NCI-H1930 (cell line): ENCODE measurements at places on chromosomes 2 and 18.

GRCh38 chr2:159545085-159545484 lies 71.3 kb downstream of the BAZ2B start:
- no peak for DNase-seq

DNA sequence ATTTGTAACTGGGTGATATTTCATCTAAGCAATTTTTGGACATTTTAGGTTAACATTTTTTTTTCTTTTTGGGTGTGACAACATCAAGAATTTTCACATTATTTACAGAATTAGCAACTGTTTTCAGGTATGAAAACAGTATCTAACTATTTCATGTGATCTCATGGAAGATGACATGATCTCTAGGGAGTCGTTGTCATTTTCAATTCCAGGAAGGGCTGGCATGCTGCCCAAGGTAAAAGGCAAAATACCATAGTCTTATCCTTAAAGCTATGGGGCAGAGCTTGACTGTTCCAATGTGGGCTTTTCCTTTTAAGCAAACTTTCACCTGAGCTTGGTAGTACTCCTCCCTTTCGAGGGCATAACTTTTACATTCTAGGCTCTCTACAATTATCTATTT lies 443.7 kb downstream of the DSEL start:
- DNase-seq = no peak

DNA sequence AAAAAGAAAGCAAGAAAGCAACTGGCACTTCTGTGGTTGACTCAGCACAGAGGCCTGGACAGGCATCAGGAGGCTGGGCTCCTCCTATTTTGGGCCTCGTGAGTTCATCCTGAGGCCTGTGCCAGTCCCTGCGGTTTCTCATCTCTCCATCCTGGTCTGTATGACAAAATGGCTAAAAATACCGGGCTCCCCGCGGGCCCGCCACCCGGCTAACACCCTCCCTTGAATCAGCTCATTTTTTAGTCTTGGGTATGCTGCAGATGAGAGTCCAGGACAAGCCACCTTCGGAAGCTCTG lies 62.3 kb upstream of the YWHAQ start:
- DNase-seq = no peak

GRCh38 chr18:25167612-25168410 lies 184.2 kb downstream of the ZNF521 start:
- DNase-seq = no peak

DNA sequence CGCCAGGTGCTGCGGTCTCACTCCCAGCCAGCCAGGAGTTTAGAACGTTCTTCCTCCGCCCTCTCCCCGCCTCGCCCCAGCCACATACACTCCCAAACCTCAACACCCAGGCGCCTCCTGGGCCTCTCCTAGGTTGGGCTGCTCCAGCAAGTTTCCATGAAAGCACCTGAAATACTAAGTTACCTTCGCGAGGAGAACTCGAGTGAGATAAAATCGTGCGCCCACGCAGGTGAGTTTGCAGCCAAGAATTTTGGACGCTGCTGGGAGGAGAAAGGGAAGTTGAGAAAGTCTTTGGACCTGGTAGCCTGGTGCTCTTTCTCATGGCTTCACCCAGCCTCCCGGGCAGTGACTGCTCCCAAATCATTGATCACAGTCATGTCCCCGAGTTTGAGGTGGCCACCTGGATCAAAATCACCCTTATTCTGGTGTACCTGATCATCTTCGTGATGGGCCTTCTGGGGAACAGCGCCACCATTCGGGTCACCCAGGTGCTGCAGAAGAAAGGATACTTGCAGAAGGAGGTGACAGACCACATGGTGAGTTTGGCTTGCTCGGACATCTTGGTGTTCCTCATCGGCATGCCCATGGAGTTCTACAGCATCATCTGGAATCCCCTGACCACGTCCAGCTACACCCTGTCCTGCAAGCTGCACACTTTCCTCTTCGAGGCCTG lies at the start of gene GPR39:
GPR39 (plus strand) TSS at position 83 of the 673 bp plus-strand sequence.
- no peak for DNase-seq

DNA sequence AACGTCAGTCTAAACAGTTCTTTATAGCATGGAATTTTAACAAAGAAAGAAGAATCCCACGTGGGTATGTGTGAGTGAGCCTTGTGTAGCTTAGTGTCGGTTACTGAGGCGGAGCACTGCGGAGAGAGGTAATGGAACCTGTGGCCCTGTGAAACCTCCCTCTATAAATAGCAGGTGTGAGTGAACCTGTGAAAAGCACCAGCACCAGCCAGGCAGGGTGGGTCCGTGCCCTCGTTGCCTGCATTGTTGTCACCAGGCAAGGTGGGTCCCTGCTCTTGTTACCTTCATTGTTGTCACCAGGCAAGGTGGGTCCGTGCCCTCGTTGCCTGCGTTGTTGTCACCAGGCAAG lies 4.7 kb downstream of the CTDP1 start:
- DNase-seq = no peak

- no peak for DNase-seq
Observed at GRCh38 chr2:219540784-219541504, 2.7 kb downstream of the CHPF start.

GRCh38 chr18:59744271-59744721 lies 47.1 kb upstream of the CCBE1 start:
- DNase-seq = no peak

- no peak for DNase-seq
Observed at GRCh38 chr2:104790100-104790811, 63.7 kb upstream of the POU3F3 start.

DNA sequence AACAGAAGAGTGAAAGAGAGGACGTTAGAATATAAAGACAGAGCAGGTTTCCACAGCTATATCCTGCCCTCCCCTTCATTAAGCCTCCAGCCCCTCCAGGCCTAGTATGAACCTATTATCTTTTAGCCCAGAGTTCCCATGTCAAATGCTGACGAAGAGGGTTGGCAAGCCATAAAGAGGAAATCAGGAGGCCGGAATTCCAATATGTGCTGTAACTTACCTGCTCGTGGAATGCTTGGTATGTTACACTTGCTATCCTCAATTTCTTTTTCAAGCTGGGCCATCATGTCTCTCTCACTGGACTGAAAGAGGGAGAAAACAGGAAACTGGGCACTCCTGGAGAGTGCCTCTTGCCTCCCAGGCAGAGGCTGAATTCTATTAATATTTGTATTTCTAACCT lies 264.1 kb downstream of the TRIB2 start:
- no peak for DNase-seq

DNA sequence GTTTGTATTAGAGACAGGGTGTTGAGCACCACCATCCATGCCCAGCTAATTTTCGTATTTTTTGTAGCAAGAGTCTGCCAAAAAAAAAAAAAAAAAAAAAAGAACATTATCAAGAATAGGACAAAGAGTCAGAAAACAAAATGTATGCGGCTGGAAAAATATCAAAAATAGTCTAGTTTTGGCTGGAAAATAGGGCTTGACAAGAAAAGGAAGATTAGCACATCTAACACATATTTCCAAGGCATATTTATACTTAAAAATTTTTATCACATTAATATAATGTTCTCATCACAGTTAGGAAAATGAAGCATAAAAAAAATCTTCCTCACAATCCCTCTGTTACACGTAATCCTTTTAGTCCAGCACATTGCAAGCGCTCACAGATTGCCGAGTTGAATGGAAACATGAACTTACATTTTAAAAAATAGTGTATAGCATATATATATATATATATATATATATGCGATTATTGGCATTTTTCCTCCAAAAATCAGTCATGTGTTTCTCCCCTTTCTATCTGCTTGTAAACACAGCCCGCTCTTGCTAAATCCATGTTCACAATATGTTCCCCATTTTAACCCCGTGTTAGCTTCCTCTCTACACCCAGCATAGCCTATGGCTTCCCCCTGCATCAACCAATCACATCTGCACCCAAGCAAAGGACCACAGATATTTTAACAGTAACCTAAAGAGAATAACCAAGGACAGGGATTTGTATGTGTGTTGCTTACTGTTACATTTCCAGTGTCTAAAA lies 183.0 kb downstream of the AFF3 start:
- no peak for DNase-seq

DNA sequence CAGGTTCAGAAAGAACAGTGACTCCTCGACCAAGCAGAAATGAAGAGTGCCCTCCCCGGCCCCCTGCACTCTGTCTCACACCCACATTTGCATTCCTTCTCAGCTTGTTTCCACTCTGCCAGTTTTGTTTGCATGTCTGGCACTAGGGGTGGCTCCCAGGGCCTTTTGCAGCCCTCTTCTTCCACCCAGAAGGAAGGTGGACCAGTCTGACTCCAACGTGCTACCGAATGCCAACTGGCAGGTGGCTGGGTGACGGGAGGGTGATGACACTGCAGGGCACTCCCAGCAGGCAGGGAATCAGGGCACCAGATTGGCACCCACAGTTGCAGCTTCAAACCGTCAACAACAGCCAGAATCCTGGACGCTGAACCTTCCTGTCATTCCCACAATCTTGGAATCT lies 371.1 kb downstream of the TXNL1 start:
- no peak for DNase-seq

DNA sequence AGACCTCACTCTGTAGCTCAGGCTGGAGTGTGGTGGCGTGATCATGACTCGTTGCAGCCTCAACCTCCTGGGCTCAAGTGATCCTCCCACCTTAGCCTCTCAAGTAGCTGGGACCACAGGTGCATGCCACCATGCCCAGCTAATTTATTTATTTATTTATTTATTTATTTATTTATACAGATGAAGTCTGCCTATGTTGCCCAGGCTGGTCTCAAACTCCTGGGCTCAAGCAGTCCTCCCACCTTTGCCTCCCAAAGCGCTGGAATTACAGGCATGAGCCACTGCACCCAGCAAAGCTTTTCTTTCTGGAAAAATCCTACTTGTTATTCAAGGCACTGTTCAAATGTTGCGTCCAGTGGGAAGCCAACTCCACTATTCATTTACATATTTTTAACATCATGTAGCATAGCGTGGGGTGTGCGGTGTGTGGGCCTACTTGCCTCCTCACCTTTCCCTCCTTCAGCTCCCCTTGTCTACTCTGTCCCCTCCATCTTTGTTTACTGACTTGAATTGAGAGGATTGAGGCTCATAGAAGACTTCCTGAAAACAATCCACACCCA lies 6.8 kb upstream of the RHOB start:
- no peak for DNase-seq

- no peak for DNase-seq
Observed at GRCh38 chr2:48183276-48183675, 277.0 kb upstream of the FBXO11 start.

- DNase-seq = no peak
Observed at GRCh38 chr2:21070341-21071257, 26.7 kb upstream of the APOB start.

DNA sequence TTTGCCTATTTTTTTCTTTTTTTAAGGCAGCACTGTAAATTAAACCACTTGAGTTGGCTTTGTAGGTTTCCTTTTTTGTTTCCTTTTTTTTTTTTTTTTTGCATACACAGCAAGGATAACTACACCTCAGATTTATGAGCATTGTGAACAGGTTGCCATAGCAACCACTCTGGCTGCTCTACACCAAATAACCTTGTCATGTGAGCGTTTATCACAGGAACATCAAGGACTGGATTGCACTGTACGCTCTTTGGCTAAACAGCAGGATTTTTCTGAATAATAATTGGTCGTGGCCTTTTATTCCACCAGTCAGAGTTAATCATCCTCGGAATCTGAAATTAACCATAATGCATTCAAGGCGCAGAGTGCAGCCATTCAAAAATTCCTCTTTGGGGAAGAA lies 199.1 kb upstream of the SLC14A2 start:
- peak; percentile 71 for DNase-seq

DNA sequence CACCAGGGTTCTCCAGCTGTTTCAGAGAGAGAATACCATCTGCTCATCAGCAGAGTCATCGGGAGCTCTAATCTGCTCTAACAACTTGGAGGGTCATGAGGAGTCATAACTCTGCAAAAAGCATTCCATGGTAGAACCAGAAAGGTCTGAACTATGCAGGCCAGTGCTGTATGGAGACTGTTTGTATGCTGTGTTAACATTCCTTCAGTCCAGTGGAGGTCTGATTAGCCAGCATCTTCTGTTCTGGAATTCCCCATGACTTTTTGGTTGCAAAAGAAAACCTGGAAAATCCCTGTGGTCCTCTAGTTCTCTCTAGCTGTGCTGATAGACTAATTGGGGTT lies 9.4 kb upstream of the ITGB6 start:
- no peak for DNase-seq

- no peak for DNase-seq
Observed at GRCh38 chr2:228611171-228611570, 429.7 kb upstream of the SPHKAP start.

DNA sequence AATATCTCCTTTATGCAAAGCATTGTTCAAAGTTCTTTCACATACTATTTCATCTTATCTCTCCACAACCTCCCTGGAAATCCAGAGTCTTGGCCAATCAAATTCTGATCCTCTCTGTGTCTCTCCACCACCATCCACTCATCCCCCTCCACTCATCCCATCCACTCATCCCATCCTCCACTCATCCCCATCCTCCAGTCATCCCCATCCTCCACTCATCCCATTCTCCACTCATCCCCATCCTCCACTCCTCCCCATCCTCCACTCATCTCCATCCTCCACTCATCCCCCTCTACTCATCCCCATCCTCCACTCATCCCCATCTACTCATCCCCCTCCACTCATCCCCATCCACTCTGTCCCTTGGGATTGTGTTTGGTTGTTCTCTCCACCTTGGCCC lies 101.1 kb downstream of the BCL2 start:
- DNase-seq = no peak

- DNase-seq = no peak
Observed at GRCh38 chr2:186594001-186594722, 4.3 kb downstream of the ITGAV start.

DNA sequence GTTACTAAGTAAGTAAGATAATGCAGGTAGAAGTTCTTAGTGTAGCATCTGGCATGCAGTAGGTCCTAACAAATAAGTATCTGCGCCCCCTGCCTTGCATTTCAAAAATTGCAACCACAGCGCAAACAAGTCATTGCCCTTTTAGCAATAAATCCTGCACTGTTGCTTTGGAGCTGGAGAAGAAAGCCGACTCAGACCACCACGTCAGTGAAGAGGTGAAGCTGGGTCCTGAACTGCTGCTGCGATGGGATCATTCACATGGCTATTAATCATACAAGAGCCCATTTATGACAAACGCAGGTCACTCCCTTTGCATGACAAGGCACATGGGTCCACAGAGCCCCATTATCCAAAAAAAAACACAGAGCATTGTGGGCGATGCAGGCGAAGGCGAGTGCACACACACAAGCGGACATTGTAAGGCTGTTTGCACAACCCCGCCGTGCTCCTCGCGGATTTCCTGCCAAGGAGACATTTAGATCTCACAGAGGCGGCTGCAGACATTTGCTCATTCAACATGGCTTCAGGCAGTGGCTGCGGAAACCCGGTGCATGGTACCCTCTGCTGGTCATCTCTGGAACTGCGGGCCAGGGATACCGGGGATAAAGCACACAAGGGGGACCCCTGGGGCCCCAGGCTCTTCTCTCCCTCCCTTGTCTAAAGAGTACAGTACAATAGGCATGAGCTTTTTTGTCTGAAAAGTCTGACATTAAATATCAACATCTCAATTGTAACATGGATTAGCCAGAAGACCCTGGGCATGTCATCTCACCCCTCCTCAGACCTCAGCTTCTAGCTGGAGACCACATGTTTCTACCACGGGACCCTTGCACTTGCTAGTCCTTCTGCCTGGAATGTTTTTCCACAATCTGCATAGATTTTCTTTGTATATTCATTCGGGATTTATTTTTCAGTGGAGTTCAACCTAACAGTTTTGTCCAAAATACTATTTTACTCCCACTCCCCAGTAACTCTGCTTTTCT lies 56.7 kb downstream of the CYRIA start:
- peak; percentile 63 for DNase-seq

- DNase-seq = no peak
Observed at GRCh38 chr2:33072614-33073013, 125.9 kb downstream of the LTBP1 start.

GRCh38 chr2:68157002-68157401 lies 686 bp upstream of the PNO1 start:
- DNase-seq = no peak
